ENCODE measurements at places on chromosomes 16 and 17.

GRCh38 chr17:47254403-47254943, 846 bp downstream of the ITGB3 start:
- no peak for DNase-seq

- DNase-seq = no peak
Measured at GRCh38 chr16:11361701-11362451, 16.6 kb downstream of the RMI2 start.

GRCh38 chr17:74001145-74001544, 202.3 kb upstream of the RPL38 start:
- DNase-seq = no peak

DNA sequence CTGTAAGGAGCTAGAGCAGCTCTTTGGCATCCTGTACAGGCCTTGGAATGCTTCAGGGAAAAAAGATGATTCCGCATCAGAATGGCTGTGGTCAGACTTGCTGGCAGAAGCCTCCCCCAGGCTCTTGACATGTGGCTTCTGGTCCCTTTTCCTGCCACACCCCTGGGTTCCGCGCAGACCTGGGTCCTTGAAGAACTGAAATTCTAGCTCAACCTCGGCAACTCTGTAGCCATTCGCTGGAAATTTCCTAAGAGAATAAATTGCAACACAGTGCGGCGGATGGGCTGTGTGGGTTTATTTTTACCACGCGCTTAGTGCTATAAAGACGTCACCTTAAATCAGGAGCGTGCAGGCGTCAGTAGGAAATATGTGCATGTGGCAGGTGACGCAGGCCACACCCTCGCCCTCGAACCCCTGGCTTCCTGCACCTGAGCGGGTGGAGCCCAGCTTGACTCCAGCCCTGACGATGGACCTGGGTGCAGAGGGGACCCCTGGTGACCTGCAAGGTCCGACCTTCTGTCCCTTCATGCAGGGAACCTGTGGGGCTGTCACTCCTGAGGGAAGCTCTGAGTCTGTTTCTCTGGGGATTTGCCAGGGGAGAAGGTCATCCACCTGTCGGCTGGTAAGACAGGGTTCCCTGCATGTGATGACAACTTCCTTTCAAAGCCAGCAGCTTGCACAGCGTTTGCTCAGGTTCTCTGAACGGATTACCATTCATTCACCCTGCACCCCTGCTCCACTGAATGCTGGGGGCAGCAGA, 46.3 kb downstream of the METRNL start:
- no peak for DNase-seq

DNA sequence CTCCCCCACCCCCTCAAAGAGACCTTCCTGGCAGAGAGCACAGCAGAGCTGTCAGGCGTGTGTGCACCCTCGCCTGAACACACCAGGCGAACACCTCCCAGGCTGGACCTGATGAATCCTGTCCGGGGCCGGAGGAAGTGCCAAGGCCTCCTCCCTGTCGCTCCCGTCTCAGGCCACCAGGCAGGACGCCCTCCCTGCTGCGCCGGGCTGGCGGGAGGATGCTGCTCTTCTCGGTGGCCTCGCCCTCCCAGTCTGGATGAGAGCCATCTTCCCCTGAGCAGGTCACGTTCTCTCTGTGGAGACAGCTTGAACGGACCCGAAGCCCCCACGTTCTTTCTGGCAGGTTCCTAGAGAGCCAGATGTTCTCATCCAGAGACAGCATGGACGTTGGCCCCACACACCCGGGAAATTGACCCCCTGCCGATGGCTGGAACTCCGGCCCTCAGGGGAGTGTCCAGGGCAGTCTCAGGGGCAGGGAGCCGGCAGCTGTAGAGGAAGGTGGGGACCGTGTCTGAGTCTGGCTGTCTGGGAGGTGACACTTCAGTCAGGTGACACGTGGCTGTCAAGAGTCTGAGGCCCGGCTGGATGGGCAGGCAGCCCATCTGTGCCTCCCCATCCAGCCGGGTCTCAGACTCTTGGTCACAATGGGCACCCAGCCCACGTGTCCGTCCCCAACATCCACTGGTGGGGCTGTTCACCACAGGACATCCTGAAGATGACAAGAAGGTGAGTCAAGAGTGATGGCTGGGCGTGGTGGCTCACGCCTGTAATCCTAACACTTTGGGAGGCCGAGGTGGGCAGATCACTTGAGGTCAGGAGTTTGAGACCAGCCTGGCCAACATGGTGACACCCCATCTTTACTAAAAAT, 5.0 kb upstream of the TIMP2 start:
- no peak for DNase-seq

DNA sequence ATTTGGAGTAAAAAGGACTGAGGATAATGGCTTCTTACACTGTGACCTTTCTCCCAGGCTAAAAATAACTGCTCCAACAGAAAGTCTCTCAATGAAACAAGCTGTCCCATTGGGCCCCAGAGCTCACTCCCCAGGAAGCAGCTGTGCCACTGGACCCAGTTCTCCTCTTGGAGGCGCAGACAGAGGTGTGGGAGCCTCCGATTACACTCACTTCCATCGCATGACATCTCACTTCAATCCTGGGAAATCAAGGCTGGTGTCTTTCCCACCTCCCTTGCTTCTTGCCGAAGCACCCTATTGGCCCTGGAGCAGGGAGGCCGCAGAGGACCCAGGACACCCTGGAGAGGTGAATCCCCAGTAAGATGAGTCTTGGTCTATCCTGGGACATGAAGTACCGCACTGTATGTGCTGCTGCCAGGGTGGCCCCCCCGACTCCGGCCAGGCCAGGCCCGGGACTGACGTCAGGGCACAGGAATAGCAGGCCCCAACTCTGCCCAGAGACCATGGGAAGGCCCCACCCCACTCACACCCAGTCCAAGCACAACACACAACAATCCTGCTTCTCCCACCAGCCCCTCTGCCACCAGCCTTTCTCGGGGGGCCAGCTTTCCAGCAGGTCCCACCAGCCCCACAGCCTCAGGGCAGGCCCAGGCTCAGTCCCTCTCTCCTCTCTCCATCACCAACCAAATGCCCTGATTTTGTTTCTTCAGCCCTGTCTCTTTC, 29.5 kb downstream of the SRL start:
- DNase-seq = no peak

DNA sequence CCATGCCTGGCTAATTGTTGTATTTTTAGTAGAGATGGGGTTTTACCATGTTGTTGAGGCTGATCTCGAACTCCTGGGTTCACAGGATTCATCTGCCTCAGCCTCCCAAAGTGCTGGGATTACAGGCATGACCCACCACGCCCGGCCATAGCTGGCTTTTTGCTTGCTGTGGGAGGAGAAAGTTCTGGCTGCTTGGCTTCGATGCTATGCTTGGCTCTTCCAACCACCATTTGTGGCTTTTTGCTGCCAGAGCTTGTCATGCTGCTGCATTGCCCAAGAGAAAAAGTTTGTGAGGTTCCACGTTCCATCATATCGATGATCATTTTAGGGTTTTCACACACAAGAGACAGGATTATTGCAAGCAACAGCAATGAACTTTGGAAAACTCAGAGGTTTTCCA, 16.2 kb downstream of the BMERB1 start:
- DNase-seq = no peak

DNA sequence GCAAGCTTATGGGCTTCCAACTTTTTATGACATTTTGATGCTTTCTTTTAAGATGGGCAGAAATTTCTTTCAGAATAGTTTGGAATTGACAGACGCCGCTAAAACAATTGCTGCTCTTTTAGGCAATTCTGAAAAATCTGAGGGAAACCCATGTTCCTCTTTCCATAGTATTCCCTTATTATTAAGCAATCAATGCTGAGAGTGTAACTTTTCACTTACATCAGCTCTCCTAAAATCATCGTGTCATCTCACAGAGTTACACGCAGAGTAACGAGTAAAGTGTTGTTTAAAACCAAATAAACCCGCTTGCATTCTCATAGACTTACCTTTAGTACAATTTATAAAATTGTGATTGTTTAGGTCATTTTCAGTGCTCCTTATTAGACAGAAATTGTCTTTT, 150.6 kb downstream of the MAF start:
- no peak for DNase-seq

DNA sequence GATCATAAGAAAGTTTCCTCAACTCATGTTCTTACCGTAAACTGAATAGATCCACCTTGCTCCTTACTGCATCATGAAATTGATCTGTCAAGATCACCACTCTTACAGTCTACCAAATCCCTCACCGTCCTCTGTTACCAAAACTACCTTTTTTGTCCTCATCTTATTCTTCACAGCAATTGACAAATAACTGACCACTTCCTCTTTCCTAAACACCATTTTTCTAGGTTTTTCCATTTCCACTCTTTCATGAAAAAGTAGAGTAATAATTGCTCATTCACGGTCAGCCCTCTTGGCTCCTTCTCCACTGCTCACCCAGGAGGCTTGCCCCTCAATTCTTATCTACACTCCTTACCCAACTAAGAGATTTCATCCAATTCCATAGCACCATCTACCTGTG, 44.9 kb downstream of the ABCA5 start:
- no peak for DNase-seq

- DNase-seq = no peak
Measured at GRCh38 chr17:38544175-38544838, 61.4 kb downstream of the SRCIN1 start.

DNA sequence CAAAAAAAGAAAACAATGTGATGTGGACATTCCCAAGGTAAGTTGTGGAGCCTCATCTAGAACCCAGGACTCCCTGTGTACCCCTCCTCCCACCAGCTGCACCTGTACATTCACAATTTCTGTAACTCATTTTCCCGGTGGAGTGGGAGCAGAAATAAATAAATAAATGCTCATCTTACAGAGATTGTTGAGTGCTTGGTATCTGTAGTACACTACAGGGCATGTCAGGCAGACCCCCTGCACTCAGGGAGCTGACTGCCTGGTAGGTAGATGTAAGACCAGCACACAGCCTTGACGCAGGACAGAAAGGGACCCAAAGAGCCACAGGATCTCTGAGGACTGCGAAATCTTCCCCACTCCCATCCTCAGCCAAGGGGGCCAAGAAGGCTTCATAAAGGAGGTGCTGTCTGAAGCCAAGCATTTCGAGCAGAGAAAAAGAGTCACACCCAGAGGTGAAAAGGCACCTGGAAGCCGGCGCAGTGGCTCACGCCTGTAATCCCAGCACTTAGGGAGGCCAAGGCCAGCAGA, 6.5 kb downstream of the EIF1 start:
- DNase-seq = no peak

- DNase-seq = no peak
Measured at GRCh38 chr16:27384425-27384824, 17.5 kb upstream of the IL21R start.

DNA sequence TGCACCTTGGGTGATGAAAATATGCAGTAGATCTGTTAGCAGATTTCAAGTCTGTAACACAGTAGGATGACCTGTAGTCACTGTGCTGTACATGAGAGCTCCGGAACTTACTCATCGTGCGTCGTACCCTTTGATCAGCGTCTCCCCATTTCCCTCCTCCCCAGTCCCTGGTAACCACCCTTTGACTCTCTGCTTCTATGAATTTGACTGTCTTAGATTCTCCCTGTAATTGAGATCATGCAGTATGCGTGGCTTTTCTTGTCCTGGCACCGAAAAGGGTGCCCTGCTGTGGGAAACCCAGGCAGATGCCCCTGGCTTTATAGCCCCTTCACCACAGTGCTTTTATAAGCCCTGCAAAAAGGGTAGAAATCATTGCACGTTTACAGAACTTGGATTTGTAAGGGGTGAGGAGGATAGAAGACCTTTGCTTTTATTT, 20.5 kb downstream of the CLEC16A start:
- DNase-seq = no peak

DNA sequence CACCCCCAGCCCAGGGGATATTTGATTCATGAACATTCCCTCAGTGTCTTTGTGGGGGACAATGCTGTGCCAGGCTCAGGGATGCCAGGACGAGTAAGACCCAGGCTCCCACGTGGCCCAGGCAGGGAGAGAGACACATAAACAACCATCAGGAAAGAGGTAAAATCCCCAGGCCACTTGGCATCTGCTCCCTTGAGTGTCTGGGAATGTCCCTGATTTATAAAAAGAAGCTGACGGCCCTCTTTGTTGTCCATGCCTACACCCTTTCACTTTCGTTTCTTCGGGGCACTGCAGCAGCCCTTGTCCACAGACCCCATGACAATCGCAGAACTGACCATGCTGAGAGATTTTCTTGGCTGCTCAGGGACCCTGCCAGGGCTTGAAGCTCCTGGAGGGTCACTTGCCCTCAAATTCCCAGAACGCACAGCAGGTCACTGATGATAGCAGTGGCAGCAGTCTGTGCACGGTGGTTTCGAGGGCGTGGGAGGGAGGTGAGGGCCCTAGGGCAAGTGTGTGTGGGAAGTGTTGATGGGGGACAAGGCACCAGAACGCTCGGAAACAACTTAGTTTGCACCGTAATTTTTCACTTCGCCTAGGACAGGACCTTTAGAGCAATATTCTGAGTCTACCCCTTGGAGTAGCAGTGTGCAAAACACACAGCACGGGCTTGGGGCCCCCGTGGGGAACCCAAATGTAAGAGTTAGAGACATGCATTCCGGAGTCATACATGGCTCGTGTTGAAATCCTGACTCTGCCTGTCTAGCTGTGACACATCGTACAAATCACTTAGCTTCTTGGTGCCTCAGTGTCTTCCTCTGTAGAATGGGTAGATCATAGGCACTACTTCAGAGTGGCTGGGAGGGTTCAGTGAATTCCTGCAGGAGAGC, 4.7 kb downstream of the NOD2 start:
- DNase-seq = no peak

GRCh38 chr16:14286368-14287230, 215.5 kb downstream of the MRTFB start:
- DNase-seq = no peak

DNA sequence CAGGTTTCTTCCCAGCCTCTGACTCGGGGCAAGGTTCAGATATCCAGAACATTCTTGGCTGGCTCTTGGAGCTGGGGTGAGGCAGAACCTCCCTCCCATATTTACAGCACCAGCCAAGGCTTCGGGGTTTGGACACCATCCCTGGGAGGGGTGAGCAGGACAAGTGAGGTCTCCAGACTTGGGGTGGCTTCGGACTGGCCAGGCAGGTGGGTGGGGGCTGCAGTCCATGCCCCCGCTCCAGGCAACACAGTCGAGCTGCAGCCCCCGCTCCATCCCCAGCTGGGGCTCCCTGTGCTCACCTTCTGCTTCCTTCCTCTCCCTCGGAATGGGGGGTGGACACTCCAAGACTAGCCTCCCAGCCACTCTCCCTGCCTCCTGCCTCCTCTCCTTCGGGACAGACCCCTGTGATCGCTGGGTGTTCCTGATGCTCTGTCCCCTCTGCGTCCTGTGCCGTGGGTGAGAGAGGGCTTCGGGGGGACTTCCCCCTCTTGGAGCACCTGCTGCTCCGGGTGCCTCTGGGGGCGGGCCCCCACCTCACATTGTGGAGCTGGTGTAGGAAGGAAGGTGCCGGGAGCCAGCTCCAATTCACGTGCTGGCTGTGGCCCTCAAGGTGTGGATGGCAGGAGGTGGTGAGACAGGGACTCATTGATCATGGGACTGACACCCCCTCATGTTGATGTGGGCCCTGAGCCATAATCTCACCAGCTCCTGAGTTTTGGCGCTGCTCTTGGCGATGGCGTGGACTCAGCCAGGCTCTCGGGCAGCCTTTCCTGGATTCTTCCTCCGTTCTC, 189.2 kb downstream of the SEC14L1 start:
- no peak for DNase-seq

- no peak for DNase-seq
Measured at GRCh38 chr16:46920402-46921068, 36.4 kb downstream of the GPT2 start.

GRCh38 chr17:17700251-17700969, 19.2 kb downstream of the RAI1 start:
- no peak for DNase-seq

Data from stimulated activated CD8-positive, alpha-beta memory T cell treated with anti-CD3 and anti-CD28 coated beads, Interleukin-2, amount 100 ng/mL, for 1 hour (primary cell).